ENCODE measurements at places on chromosomes 11 and 22.

GRCh38 chr22:25816522-25817059, 74.6 kb downstream of the MYO18B start:
- DNase-seq, result no peak

DNA sequence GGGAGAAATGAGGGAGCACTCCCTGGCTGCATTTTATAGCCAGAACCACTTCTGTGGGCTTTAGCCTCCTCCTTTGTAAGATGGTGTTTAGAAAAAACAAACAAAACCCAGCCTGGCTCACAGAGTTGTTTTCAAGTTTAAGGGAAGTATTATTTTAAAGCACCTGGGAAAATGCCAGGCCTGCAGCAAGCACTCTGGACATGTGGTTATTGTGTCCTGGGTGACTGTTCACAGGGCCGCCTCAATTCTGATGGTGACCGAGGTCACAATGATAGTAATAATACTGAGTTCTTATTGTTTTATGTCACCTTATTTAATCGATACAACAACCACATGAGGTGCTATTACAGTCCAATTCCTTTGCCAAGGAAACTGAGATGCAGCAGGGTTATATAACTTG, 20.7 kb upstream of the SLC22A12 start:
- no peak for DNase-seq

DNA sequence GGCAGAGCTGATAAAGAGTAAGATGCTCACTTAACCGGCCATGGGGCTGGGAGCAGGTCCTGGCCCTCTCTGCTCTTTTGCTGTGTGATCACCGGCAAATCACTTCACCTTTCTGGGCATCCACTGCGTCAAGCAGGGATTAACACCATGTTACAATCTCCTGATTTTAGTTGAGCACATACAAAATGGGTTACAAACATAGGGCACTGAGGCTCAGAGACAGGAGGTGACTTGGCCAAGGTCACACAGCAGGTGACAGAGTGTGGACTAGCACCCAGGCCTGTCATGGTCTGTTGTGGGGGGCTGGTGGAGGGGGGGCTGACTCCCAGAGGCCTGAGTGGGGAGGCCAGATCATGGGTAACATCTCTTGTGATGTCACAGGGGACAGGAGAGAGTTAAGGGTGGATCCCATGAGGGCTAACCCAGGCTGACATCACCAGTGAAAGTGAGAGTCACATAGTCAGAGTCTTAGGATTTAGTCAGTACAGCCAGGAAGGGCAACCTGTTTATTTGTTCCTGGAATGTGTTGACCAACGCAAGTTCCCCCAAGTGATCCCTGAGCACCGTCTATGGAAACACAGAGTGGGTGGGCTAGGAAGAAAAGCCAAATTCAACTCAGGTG, 27.8 kb downstream of the GDPD5 start:
- DNase-seq, result no peak

- no peak for DNase-seq
Measured at GRCh38 chr11:130760515-130761125, 155.7 kb downstream of the SNX19 start.

GRCh38 chr11:2269601-2270321, 627 bp downstream of the ASCL2 start:
- DNase-seq, result peak; percentile 52

DNA sequence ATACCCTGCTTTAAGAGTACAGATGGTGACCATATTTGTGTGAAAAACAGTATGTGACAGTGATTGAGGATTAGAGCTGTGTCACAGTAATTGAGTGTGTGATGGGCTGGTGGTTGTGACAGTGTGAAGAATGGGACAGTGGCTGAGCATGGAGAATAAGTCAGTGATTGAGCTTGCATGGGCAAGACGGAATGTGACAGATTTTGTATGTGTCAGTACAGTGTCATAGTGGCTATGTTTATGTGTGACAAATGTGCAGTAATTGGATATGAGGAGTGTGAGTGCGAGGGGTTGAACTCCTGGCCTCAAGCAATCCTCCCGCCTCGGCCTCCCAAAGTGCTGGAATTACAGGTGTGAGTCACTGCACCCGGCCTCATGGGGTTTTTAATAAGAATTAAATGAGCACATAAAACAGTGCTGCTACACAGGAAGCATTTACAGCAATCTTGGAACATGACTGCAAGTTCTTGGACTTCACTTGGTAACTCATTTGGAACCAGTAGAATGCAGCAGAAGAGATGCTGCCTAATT, 583 bp upstream of the RRAS2 start:
- no peak for DNase-seq

DNA sequence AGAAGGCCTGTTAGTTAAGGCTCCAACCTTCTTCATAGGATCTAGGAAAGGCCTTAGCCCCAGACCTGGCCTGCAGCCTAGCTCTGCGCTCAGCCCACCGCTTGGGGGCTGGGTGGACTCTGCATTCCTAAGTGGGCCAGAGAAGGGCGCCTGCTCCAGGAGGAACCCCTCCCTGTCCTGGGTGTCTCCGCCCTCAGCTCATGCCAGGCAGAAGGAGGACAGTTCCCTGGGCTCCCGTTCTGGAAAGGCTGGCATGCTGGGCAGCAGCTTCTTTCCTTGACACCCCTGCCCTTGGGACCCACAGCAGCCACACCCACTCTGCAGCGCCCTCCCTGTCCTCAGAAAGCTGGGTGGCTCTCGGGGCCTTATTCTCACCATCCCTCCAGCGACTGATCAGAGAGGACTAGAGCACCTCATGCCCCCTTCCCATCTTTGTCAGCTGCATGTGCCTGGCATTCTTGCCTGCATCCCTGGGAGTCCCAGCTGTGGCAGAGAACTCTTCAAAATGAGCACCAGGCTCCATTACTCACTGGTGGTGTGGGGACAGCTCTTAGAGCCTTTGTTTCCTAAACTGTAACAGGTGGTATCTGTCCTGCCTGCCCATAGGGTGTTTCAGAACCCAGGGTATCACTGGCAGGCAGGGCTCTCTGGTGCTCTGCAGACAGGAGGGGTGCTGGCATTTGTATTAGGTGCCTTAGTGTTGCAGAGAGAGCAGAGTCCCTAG, 20.3 kb upstream of the MYRF start:
- no peak for DNase-seq

GRCh38 chr11:12042215-12042676, 33.8 kb upstream of the DKK3 start:
- no peak for DNase-seq

DNA sequence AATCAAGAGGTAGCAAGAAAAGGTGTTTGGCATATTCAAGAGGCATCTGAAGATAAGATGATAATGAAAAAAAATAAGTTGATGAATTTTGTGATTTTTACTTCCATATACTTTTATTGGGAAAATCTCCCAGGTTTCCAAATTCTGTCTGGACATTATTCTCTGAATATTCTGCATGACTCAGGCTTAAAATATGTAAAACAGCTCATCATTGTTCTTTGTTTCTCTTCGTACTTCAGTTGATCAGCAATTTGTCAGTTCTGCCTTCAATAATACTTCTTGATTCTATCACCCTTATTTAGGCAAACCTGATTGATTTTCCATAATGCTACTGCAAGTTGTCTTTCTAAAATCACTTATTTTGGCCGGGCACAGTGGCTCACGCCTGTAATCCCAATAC, 30.2 kb downstream of the GTF2H1 start:
- DNase-seq, result no peak

GRCh38 chr11:87141980-87142514, 104.3 kb downstream of the TMEM135 start:
- no peak for DNase-seq
